Central memory CD8-positive, alpha-beta T cell (primary cell): ENCODE measurements at places on chromosomes 7 and 10.

DNA sequence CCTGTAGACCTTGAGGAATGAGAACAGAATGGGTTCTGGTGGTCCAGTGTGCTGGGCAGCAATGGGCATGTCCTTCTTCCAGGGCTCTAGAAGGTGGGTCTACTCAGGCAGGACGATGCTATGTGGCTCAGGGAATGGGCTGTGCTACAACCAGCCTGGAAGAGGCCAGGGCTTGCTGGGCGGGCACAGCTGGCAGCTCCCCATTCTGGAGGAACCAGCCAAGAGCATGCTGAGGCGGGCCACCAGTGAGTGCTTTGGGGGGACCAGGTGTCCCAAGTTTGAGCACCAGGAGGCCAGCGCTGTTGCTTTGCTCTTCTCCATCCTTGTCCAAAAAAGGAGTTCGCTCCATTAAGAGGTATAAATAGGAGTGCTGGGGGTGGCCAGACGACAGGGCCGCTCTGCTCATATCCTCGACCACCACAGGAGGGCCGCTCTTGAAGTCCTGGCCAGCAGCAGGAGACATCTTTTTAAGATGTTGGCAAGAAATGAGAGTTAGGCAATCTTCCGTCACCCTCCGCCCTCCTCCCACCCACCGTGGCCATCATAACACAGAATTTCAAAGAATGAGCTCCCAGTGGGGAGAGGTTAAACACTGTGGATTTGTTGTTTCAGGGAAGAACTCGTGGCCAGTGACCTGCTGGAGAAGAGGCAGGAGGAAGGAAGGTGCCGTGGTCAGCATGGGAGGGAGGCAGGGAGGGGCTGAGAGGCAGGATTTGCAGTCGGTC lies 141.3 kb downstream of the GRK5 start:
- no peak for DNase-seq

DNA sequence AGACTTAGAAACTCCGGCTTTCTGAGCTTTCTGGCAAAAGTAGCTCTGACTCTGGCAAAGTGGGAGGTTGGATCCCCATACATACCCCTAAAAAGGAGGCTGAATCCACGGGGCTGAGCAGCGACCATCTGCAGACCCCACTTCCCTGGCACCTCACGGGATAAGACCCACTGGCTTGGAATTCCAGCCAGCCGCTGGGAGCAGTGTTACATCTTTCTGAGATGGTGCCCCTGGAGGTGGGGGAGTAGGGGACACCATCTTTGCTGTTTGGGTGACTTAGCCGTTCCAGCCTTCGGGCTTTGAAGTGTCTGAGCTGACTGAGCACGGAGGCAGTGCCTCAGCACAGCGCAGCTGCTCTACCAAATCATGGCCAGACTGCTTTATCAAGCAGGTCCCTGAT lies 45.0 kb upstream of the GRM3 start:
- DNase-seq: no peak

GRCh38 chr7:106592282-106593027 lies 68.5 kb downstream of the CCDC71L start:
- no peak for DNase-seq

- no peak for DNase-seq
Measured at GRCh38 chr7:139703487-139704307, 74.1 kb downstream of the HIPK2 start.

- DNase-seq: no peak
Measured at GRCh38 chr7:1800902-1801301, 130.8 kb downstream of the ELFN1 start.
